ENCODE measurements at places on chromosomes 1 and 21.

DNA sequence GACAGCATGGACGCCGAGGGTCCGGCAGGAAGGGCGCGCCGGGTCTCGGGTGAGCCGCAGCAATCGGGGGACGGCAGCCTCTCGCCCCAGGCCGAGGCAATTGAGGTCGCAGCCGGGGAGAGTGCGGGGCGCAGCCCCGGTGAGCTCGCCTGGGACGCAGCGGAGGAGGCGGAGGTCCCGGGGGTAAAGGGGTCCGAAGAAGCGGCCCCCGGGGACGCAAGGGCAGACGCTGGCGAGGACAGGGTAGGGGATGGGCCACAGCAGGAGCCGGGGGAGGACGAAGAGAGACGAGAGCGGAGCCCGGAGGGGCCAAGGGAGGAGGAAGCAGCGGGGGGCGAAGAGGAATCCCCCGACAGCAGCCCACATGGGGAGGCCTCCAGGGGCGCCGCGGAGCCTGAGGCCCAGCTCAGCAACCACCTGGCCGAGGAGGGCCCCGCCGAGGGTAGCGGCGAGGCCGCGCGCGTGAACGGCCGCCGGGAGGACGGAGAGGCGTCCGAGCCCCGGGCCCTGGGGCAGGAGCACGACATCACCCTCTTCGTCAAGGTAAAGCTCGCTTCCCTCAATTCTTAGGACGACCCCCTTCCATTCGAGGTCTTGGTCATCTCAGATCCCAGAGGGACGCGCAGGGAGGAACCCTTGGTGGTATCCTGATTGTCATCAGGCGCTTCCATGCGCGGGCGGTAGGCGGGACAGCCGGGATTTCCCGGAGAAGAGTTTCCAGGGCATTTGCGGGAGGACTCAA, 1.6 kb downstream of the CLIC6 start:
- no peak for DNase-seq

- no peak for DNase-seq
These were observed 8.5 kb downstream of the PDZK1IP1 start for GRCh38 chr1:47181095-47181954.

DNA sequence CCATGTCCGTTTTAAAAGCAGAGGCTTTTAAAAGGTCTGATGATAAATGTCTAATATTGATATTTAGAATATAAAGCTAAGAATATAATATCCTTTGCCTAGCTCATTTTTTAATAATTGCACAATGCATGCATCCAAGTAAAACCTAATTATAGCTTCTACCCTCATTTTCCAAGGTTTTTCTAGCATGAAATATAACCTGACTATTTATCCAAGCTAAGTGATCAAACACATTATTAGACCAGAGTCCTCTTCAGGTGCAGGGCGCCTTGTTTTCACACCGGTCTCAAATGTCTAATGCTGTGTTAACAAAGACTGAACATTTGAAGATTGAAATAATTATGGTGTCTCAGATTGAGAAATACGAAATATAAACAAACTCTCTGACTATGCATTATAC, 648.9 kb upstream of the CXADR start:
- no peak for DNase-seq

- DNase-seq: no peak
These were observed 171.6 kb upstream of the KAZN start for GRCh38 chr1:14426854-14427253.

DNA sequence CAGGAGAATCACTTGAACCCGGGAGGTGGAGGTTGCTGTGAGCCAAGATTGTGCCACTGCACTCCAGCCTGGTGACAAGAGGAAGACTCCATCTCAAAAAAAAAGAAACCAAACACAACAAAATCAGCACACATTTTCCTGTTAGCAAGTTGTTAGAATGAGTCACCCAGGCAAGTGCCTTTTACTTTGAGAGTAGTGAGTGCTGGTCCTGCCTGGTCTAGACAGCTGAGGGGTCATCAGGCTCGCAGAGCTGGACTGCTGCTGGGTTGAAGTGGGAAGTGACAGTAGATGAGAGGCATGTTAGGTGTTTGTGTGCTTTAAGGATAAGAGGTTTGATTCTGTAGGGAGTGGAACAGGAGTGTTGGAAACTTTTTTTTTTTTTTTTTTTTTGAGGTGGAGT, 31.9 kb downstream of the GNPAT start:
- DNase-seq: no peak

DNA sequence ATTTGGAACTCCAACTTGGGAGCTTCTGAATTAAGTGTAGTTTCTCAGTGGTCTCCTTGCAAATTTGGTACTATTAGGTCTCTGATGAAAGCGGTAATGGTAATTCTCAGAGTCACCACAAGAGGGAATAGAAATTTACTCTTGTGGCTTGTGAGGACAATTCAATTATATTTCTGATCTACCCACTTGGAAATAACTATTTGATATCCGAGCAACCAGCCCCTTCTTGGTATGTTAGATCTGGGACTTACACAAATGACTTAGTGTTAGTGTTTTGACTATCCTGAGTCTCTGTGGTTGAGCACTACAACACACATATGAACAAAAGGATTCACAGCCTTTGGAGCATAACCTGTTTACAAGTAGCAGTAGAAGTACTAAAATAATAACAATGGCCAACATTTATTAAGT, 68.1 kb downstream of the RPS6KA1 start:
- DNase-seq: peak; percentile 53

GRCh38 chr1:36089393-36090121, 865 bp downstream of the ADPRS start:
- peak; percentile 59 for DNase-seq

DNA sequence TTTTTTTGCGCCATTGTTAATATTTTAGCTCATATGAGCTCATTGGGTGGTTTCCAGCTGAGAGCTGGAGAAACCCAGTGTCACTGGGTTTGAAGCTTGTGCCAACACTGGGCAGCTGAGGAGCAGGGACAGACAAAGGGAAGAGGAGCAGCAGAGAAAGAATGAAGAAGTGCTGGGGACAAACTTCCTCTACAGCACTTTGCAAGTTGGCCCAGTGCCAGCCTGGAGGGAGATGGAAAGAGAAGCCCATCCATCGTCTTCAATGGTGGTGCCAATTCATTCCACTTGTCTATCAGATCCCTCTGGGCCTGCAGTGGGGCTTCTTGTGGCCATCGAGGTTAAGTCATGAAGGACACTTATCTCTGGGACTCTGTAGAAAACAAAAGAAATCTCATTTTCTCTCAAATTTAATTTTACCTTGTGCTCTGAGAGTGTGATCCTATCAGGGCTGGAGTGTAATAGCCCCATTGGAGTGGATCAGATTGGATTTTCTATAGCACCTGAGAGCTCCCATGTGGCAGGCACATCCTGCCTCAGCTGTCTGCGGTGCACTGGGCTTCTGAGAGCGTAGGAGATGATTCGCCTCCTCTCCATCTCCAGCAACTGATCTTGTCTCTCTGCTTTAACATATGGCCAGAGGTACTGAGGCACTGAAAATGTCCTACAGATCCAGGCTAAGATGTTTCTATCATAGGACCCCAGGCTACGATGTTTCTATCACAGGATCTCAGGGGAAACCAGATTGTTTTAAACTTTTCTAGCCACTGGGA, 114.7 kb downstream of the TNR start:
- DNase-seq: no peak

- DNase-seq: peak; percentile 81
These were observed 99.7 kb downstream of the NMNAT2 start for GRCh38 chr1:183318433-183318832.

DNA sequence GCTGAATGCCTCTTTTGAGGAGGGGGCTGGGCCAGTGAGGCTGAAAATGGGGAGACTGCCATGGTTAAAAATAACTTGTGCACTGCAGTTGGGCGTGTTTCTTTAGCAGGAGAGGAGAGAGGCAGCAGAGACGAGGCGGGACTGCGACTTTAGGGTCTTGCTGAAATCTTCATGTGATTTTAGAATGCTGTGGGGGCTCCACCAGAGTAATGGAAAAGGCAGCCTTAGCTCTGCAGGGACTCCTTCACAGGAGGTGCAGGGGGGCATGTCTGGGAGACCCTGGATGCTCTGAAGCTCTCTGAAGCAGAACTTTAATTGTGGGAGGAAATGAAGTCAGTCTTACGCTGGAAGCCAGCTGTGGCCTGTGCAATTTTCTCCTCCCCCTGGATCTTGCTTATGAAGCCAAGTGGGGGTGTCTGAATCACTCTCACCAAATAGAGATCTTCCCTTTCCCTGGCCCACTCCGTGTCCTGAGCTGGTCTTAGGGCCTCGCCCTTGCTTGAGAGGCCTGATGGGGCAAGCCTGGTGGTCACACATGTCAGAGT, 60.8 kb downstream of the NDUFS5 start:
- DNase-seq: peak; percentile 46

DNA sequence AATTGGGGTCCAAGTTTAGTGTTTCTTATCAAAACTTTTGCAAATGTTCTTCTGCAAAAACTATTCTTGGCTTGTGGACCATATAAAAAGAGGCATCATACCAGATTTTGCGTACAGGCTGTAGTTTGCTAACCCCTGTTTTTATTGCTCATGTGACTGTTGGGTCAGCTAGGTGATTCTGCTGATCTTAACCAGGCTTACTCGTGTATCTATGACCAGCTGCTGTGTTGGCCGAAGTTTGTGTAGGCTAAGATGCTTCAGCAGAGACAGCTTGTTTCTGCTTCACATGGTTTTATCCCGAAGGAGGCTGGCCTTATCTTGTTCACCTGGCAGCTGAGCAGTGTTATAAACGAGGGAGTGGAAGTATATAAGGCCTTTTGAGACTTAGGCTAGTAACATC, 38.2 kb downstream of the POU2F1 start:
- no peak for DNase-seq

GRCh38 chr1:10841118-10841517, 44.7 kb upstream of the CASZ1 start:
- no peak for DNase-seq

DNA sequence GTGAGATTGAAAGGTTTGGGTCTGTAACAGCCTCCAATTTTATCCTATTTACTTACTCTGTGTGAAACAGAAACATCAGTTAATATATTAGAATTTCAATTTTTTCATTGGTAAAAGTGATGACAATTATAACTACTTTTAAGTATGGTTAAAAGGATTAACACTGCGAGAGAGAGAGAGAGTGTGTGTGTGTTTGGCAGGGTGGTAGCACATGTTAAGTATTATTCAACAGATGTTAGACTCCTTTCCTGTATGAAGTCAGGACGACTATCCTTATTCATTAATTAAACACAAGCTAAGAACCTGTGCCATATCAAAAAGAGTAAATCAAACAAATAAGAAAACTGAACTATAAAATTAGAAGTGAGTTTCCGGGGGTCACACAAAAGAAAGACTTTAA, 662.5 kb downstream of the PLPP3 start:
- no peak for DNase-seq

GRCh38 chr1:89908672-89909436, 86.1 kb upstream of the ZNF326 start:
- DNase-seq: peak; percentile 30

- no peak for DNase-seq
These were observed 8.7 kb downstream of the DNAJC6 start for GRCh38 chr1:65317866-65318653.

GRCh38 chr1:202268032-202268431, 73.7 kb downstream of the UBE2T start:
- DNase-seq: no peak

DNA sequence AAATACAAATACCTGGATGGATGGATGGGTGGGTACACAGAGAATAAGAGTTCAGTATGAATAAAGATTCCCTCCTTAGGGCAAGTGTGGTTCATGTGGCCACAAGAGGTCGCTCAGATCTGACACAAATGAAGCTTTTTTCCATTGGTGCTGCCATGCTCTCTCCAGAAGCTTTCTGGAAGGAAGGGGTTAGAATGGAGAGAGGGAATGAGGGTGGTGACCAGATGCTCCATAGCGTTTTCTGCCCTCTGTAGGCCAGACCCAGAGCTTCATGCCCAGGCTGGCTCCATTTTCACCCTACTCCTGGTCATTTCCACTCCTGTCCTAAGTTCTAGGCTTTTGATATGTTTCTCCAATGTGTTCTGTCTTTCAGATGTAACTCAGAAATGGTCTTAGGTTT, 3.3 kb upstream of the FCRL6 start:
- DNase-seq: peak; percentile 78

GRCh38 chr1:2229037-2229864, 1.1 kb downstream of the SKI start:
- peak; percentile 64 for DNase-seq

DNA sequence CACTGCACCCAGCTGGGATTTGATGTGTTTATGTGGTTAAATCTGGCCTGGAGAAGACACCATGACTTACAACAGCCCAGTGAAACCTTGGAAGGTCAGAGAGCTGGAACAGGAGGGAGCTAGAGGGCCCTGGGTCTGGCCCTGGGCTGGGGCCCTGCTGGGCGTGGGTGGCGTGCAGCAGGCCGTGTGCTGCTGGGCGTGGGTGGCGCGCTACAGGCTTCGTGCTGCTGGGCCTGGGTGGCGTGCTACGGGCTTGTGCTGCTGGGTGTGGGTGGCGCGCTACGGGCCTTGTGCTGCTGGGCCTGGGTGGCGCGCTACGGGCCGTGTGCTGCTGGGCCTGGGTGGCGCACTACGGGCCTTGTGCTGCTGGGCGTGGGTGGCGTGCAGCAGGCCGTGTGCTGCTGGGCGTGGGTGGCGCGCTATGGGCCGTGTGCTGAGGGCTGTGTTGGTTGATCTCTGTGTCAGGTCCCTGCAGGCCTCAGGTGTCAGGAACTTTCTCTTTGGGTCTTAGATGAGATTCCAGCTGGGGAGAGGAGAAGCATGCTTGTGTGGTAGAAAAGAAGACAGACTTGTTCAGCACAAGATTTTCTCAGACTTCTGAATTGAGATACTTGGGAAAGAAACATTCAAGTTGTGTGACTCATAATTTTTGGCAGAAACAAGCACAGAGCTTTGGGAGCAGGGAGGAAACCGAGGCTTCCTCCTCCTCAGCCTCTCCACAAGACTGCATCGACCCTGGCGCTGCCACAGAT, 66.0 kb downstream of the COL18A1 start:
- peak; percentile 87 for DNase-seq

DNA sequence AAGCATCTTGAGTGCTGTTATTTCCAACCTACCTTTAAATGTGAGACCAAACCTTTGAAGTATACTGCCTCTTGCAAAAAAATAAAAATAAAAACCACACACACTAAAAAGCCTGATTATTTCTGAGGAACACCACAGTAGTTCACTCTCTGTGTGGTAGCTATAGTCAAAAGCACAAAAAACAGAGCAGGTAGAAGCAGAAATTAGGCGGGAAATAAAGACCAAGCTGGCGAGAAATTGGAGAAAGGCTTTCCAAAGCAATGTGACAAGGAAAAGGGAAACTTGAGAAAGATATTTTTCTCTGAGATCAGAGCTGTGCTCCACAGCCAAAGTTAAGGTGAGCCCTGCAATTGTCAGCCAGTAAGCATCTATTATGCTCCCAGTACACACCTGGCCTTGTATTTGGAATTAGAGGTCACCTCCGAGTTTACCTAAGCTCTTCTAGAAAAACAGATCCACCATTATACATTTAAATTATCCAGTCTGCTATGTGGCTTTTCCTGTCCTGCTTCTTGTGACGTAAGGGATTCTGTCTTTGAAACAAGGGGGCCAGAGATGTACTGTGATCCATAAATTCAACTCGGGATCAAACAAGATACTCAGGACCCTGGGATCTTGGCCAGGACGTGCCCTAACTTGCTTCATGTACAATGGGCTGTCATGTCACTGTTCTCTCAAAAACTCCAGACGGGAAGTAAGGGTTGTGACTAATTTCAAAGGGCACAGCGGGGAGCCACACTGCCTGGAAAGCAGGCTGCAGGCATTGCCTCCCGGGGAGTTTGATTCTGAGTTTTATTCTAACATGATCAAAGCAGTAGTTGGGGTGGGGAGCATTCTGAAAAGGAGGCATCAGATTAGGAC, 39.8 kb upstream of the RAB4A start:
- DNase-seq: no peak

- no peak for DNase-seq
These were observed 41.7 kb upstream of the DNAJC6 start for GRCh38 chr1:65267683-65268082.

GRCh38 chr1:16294219-16295212, 57.5 kb upstream of the CPLANE2 start:
- DNase-seq: no peak
